ENCODE measurements at places on chromosomes 1 and 21. TPM values are rescaled to one million over a fixed set of nuclear protein-coding genes. Genes with fewer than 3 reads are reported as not detected.
A peak's percentile ranks its signal among the peaks of the same experiment; 100 is the strongest.

LCE1E gene
- not detected for total RNA-seq

TSHB gene
- not detected for total RNA-seq

VHLL gene
- total RNA-seq: not detected

MFN2 gene
- 64.6 TPM for total RNA-seq

DNA sequence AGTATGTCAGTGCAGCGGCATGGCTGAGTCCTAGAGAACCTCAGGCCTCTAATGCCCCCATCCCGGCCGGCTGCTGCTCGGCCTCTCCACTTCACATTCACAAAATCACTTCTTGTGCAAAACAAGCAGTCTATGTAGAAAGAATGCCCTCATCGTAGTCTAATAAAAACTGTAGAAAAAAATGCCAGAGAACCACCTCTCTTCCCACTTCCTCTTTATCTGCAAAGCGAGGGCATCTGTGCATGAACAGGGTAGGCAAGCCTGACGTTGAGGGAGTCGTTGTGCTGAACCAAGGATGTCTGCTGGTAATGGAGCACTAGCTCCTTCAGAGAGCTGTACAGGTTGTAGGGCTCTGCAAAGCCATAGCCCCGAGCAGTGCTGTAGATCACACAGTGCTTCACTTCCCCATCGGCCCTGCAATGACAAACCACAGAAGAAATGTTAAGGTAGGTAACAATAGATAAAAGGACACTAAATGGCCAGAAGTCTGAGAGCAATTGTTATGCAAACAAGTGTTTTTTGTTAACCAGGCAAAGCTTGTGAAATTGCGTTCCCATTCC, 88.9 kb downstream of the PIK3R3 start:
- no peak for DNase-seq

GRCh38 chr21:41536076-41536826, 28.3 kb upstream of the TMPRSS2 start:
- no peak for DNase-seq

DNA sequence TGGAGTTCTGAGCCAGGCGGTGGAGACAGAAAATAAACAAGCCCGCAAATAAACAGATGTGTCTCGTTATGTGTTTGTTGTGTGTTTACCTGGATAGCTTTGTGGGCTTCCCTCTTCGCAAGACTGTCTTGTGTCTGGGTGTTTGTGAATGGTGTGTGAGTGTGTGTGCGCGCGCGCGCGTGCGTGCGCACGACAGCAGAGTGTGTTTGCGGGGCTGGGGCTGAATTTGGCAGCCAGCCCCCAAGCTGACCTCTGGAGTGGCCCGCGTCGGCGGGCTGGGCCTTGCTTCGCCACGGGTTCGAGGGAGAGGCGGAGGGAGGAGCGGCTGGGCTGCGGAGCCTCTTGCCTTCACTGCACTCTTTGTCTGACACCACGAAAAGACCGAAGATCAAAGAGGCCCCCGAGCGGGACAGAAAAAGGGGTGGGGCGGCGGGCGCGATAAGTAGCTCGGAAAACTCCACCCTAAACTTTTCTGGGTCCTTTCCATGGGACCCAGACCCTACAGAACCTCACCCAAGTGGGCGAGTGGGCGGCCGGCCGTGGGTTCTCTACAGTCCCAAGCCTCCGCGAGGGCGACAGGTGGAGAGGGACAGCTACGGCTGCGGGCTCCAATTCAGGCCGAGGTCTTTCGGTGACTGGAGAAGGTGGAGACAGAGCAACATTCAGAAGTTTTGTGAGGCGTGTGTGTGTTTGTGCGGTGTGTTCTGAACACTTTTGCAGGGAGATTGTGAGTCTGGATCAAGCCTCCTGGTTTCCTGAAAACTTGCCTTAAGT, 14.5 kb downstream of the PAX7 start:
- DNase-seq: no peak

GRCh38 chr1:21525340-21525717, 16.1 kb downstream of the ALPL start:
- DNase-seq: no peak

GRCh38 chr1:58783993-58784757, at the start of gene JUN:
JUN (minus strand) TSS chr1:58784047; CDS start chr1:58783070, 977 bp downstream.
- DNase-seq: peak; percentile 99

DNA sequence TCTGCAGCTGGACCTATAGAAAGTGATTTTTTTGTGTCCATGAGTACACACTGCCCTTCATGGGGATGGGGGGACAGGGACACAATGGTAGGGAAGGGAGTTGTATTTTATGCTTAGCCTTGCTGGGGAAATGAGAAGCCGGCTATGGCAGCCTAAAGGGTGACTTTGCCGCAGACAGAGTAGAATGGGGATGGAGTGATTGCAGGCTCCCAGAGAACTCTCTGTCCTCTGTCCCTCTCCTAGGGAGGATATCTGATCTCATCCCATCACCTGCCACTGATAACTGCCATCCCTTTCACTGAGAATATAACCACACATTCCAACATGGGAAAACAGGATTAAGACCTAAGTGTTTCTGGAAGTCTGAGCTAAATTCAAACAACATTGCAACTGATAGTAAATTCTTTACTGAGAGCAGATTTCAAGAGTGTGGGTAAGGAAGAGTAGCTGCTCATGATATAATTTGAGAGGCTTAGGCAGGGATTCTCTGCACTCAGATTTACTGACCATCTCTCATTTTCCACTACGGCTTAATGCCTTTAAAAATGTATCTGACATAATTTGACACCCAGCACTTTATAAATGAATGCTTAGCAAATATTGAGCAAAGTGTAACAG, 13.9 kb downstream of the SH2D1B start:
- peak; percentile 46 for DNase-seq
